IMR-90 (cell line): ENCODE measurements at places on chromosomes 7 and 10. TPM values are rescaled to one million over a fixed set of nuclear protein-coding genes. Genes with fewer than 3 reads are reported as not detected.

Gene CLDN15
- 0.56 and 0.72 TPM in 2 replicates for total RNA-seq

Gene TMEM270
- not detected in 2 replicates for total RNA-seq

Gene CHN2
- not detected in 2 replicates for total RNA-seq

Gene SPDYE2B
- total RNA-seq, result not detected in 2 replicates

Gene TMEM130
- total RNA-seq, result 1.1 and 1.4 TPM in 2 replicates

Gene VSTM4
- total RNA-seq, result 2.5 and 2.9 TPM in 2 replicates

Gene UNCX
- not detected in 2 replicates for total RNA-seq

Gene GNAT3
- total RNA-seq, result not detected in 2 replicates
